ENCODE measurements at places on chromosomes 5 and 9. TPM values are rescaled to one million over a fixed set of nuclear protein-coding genes. Genes with fewer than 3 reads are reported as not detected.

- no peak for DNase-seq
Measured at GRCh38 chr5:96978812-96979449, 43.1 kb downstream of the LNPEP start.

- DNase-seq: no peak
Measured at GRCh38 chr5:53071738-53072137, 37.8 kb downstream of the MOCS2 start.

DNA sequence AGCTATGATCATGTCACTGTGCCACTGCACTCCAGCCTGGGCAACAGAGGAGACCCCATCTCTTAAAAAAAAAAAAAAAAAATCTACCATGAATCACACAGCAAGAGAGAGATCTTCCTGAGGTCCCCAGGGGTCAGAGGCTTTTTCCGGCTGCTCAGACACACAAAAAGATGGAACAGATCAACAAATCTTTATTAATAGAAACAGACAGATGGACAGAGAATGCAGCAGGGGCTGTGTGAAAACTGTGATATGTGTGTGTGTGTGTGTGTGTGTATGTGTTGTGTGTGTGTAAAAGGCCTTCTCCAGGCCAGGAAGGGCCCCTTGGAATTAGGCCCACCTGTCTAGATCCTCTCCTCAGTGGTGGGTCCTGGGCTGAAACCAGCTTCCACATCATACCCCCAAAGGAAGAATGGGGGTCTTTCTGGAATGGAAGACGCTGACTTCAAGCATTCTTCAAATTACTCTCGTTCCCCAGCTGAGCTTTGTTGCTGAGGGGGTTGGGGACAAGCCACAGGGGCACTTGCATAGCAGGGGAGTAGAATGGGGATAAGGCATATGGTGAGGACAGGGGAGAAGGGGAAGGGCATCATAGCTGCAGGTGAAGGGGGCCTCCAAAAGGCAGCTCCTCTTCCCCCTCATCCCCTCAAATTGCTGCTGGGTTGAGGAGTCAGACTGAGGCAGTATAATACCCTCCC is 2.9 kb downstream of the SIGMAR1 start:
- DNase-seq: no peak

GRCh38 chr5:58235299-58235698 is 224.6 kb downstream of the PLK2 start:
- peak; percentile 87 for DNase-seq

- peak; percentile 5 for DNase-seq
Measured at GRCh38 chr9:77386187-77386586, 208.9 kb downstream of the VPS13A start.

DNA sequence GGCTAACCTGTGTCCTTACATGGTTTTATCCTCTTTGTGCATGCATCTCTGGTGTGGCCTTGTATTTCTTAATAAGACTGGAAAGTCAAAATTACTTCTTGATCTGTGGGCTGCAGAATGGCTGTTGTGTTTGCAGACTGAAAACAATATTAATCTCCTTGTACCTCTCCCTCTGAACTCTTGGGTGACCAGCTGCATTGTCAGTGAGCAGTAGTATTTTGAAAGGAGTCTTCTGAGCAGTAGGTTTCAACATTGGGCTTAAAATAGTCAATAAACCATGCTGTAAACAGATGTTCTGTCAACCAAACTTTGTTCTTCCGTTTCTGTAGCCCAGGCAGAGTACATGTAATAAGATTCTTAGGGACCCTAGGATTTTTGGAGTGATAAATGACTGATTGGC is 26.7 kb upstream of the NIM1K start:
- DNase-seq: no peak

DNA sequence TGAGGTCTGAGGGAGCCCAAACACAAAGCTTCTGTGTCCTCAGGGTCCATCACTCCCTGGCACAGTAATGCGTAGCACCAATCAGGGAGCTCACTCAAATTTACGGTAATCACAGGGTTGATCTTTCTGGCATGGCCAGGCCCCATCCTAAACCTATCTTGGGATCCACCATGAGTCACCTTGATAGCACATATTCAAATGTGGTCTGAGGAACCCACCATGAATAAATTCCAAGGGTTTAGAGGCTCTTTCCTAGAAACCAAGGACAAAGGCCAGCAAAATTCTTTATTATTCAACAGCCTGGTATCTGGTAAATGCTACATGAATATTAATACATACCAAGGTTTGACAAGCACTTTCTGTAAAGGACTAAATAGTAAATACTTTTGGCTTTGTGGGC is 254.5 kb downstream of the TLR4 start:
- no peak for DNase-seq

GRCh38 chr9:100601216-100601615 is 23.3 kb downstream of the CAVIN4 start:
- DNase-seq: peak; percentile 71

GRCh38 chr9:21778304-21778703 is 24.1 kb upstream of the MTAP start:
- DNase-seq: no peak

The STK32A gene
- total RNA-seq: 3.3 TPM

The PCDHA10 gene
- 0.15 TPM for total RNA-seq

The TNIP1 gene
- total RNA-seq: 246 TPM

The NRG2 gene
- 0.23 TPM for total RNA-seq
